ENCODE measurements at places on chromosomes 5 and 9.

DNA sequence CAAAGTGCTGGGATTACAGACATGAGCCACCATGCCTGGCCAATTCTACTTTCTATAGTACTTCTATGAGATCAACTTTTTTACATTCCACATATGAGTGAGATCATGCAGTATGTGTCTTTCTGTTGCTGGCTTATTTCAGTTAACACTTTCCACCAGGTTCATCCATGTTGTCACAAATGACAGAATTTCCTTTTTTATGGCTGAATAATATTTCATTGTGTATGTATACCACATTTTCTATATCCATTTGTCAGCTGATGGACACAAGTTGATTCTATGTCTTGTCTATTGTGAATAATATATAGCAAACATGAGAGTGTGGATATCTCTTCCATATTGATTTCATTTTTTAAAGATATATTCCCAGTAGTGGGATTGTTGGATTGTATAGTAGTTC lies 17.2 kb downstream of the NLN start:
- DNase-seq, result no peak

DNA sequence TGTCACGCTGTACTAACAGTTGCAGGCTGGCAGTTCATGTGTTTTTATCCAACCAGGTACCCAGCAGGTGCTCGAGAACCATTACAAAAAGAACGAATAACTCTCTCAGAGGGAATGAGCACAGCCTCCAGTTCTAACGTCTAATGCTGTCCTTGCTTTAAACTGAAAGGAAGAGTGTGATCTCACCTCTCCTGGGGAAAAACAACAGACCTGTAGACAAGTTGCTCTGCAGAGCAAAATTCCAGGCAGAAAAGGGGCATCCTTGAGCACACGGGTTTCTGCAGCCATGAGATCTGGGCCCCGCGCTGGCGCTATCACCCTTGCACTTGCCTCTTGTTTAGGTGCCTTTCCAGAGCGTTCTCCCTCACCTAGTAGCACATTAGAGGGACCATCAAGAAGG lies 92.5 kb upstream of the DNAH5 start:
- DNase-seq, result no peak

DNA sequence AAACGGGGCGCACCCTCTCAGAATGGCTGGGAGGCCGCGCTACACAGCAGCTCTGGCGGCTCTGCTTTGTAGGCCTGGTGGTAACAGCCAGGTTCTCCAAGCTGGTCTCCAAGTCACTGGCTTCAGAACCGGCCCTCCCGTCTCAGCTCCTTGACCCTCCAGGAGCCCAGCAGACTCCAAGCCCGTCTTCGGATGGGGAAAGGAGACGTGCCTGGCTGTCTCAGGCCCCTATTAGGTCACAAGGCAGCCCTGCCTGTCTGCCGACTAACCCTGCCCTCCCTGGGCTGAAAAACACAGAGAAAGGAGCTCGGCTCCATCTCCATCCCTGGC lies 2.2 kb downstream of the ASB6 start:
- no peak for DNase-seq

GRCh38 chr9:84072621-84073180 lies 92.1 kb downstream of the RMI1 start:
- DNase-seq, result no peak

DNA sequence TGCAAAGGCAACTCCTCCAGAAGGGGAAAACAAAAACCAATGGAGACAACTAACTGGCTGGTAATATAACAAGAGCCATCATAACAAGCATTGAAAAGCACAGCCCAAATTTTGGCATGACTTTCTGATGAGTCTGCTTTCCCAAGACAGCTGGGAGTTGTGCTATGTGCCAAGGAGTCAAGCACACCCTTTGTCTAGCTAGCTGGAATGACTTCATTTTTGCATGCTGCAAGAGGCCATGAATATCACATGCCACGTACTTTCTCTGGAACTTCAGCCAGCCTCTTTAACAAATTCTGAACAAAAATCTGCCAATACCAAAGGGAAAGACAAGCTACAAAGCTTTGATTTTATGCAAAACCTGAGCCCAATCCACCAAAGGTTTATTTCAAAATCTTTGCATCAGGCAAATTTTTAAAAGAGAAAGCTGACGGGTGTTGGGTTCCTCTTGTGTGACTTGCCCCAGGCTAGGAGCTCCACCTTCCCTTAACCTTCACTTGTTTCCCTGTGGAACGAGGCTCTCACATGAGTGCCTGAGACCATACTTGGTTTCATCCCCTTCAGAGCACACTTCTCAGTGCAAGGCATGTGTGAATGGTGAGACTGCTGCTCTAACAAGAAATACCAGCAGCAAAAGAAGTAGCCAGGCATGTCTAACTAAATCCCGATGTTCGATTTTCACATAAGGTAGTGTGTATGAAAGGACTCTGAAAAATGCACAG lies 47.3 kb downstream of the S1PR3 start:
- DNase-seq, result no peak

DNA sequence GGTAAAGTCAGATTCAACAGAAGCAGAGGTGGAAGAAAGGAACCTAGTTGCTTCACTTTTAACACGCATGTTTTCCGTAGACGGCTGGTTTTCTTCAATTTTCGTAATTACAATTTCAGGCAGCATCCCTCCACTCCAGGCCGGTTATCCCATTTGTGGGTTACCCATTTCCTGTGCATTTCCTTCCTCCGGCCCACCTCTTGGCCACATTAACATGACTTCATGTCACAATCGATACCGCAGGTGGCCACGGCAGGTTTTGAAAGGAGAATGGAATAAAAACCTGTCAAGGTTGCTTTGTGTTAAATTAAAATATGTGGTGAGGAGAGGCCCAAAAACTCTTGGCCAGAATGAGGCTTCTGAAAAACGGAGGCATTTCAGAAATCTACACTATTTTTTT lies 130.2 kb downstream of the PCSK5 start:
- no peak for DNase-seq

DNA sequence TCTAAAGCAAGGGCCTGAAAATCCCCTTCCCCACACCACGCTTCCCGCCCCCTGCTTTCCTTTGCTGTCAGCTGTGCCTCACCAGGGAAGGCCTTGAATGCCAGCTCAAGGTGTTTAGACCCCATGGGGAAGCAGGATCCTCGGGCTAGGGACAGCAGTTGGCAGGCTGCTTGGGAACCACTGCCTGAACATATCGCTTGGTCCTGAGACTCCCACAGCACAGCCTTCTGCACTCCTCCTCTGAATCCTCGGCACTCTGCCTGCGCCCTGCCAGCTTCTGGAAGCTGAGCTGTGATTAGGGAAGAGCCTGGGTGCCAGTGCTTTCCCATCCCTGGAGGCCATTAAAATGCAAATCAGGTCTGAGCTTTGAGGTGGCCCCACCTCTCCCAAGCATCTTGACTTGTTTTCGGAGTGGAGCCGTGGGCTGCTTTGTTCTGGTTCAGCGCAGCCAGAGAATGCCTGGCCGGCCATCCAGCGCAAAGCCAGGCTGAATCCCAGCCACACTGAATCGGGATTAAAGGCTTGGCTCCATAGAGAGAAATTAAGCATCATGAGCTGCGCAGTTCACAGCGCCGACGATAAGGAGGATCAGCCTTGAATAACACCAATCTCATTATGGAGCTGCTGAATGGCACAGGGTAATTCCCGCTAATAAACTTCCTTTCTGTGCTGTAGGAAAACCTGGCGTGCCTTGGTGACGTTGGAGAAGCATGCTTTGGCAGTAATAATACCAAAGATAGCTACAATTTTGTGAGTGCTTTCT lies 40.0 kb downstream of the AMBP start:
- DNase-seq, result peak; percentile 15

GRCh38 chr5:40046792-40047191 lies 622.0 kb upstream of the DAB2 start:
- no peak for DNase-seq

GRCh38 chr5:58898538-58898937 lies 315.7 kb downstream of the RAB3C start:
- DNase-seq, result no peak

DNA sequence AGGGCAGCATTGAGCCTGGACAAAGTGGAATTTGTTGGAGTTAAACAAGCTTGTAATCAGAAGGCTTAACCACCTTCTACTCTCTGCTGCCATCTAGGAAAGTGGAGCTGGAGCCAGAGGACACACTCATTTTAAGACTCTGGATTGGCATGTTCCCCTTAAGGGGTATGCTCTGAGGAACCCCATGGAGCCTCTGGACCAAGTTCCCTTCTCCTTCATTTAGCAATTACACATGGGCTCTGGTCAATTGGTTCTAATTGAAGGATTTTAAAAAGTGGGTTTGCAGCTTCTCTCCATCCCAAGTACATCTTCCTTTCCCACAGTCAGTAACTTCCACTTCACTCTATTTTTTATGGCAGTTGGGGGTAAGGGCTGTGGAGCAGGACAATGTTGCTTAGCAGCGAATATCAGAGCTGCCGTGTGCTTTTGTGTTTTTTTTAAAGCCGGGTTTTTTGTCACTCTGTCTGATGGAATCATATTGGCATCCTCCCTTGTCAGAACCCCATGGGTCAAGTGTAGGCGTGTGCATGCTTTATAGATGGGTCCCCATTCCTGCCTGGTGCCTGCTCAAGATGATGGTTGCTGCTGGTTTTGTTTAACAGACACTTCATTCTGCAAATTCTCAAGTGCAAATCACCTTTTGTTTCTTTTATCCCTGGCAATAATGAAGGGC lies 330.7 kb upstream of the ADAMTSL1 start:
- no peak for DNase-seq

GRCh38 chr5:128596071-128596470 lies 58.0 kb upstream of the FBN2 start:
- DNase-seq, result no peak

- DNase-seq, result no peak
Observed at GRCh38 chr5:101811466-101811865, 484.6 kb downstream of the SLCO4C1 start.

DNA sequence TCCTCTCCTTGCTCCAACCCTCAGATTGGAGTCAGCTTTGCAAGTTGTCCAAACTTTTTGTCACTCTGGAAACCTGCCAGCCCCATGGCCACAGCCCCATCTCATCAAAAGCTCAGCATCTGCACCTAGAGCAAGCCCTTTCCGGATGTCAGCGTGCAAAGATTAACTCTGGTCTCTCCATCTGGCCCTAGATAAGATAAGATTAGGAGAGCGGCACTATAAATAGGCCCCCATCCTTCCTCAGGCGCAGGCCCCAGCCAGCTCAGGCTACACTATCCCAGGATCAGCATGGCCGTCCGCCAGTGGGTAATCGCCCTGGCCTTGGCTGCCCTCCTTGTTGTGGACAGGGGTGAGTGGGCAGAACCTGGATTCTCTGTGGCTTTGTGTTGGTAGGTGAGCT lies at the start of gene SPINK4:
Gene SPINK4, plus strand, starts transcription at position 247 of the 400 bp plus-strand sequence. Its CDS starts 42 bp downstream, at position 289.
- DNase-seq, result no peak

DNA sequence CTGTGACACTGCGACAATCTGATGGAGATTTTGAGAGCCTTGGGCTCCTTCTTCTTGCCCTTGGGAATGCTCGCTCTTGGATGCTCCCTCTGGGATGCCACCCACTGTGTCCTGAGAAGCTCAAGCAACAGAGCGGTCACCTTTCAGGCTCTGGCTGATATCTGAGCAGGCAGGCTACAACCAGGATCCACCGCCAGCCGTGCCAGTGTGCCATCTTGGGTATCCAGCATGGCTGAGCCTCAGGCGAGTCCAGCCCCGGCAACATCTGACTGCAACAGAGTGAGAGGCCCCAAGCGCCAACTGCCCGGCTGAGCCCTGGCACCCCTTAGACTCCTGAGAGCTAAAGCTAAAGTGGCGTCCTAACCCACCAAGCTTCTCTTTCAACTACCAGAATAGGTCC lies 202.1 kb downstream of the IRX2 start:
- DNase-seq, result no peak

- no peak for DNase-seq
Observed at GRCh38 chr5:37799865-37800421, 39.9 kb downstream of the GDNF start.

- no peak for DNase-seq
Observed at GRCh38 chr5:136682986-136683385, 317.6 kb upstream of the TRPC7 start.

DNA sequence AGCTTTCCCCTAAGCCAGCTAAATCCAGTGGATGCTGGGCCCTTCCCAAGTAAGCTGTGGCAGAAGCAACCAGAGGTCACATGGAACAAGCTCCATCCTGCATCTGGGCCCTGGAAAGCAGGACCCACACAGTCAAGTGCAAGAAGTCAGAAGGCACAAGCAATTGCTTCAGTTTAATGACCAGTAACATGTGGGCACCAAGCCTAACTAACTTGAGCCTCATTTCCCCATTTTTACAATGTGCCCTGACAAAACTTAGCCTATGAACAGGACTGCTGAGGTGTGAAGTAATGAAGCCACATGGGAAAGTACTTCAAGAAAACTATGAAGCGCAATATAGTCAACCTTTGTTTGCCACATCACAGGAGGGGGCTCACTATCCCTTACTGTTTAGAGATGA lies 90.5 kb downstream of the TLE1 start:
- DNase-seq, result no peak

DNA sequence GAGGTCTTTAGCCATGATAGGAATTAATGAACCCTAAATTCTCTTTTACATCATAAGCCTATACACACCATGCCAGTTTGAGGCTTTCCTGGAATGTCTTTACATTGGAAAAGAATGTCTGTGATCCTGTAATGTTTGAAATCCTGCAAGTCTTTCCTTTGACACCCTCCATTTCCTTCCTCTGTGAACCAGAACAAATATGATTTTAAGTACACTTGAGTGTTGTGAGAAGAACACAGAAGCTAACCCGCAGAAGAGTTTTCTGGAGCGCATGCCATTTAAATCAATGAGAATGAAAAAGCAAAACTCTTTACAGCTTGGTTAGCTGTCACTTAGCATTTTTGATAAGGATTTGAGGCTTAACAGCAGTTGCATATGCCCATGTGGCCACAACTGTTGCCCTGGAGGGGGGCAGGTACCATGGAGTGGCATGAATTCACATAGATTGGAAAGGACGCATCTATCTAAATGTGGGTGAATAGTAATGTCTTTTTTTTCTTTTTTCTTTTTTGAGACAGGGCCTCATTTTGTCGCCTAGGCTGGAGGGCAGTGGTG lies 372.6 kb downstream of the KDM4C start:
- no peak for DNase-seq

GRCh38 chr9:12920437-12920836 lies 145.6 kb downstream of the LURAP1L start:
- no peak for DNase-seq

DNA sequence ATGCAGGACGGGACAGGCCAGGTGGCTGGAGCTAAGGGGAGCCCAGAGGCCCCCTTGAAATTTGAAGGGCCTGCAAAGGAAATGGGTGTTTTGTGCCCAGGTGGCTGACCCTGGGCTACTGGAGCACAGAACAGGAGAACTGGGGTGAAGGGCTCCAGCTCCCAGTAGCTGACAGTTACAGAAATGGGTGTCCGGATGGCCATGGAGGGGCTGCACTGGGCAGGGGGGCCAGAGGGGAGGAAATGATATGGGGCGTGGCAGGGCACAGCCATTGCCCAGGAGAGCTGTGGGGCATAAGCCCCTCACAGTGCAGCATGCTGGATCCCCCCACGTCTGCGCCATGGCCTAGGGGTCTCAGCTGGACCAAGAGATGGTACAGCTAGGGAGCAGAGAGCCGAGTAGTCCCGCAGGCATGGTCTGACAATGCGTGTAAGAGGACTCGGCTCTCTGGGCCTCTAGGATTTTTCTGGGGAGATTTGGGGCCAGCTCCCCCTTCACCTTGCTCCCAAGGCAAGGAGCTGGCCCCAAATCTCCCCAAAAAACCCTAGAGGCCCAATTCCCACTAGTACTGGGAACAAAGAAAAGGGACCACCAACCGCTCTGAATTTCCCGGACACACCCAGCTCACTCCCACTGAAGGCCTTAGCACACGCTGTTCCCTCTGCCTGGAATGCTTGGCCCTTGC lies 7.9 kb upstream of the CARD19 start:
- DNase-seq, result no peak

All from SJSA1 (cell line).